ENCODE measurements at places on chromosomes 4 and X. TPM values are rescaled to one million over a fixed set of nuclear protein-coding genes. Genes with fewer than 3 reads are reported as not detected.

The CSTF2 gene
- polyA plus RNA-seq, result 8.6 TPM

The CACNA1F gene
- polyA plus RNA-seq, result 0.10 TPM

The PCDH19 gene
- polyA plus RNA-seq, result 2.5 TPM

The IL3RA gene
- polyA plus RNA-seq, result 16.7 TPM

The SYTL5 gene
- 0.22 TPM for polyA plus RNA-seq

The BMP15 gene
- polyA plus RNA-seq, result not detected

Measured in urinary bladder (tissue), 4 donors.